ENCODE measurements at places on chromosomes 13 and 19.
A peak's percentile ranks its signal among the peaks of the same experiment; 100 is the strongest.

DNA sequence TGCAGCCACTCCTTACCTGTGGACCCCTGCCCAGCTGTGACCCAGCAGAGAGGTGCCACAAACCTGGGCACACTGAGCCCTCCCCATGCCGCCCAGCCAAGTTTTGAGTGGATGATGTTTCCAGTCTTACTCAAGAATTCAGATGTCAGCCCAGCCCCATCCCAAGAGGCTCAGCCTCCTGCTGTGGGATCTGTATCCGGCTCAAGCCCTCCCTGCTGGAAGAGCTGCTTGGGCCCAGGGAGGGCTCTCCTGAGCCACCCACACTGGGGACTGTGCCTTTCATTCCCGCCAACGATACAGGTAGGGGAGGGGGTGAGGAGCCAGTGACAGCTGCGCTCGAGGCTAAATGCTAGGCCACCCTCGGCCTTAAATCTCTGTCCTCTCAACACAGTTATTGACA is 5.9 kb upstream of the SLC7A9 start:
- no peak for DNase-seq

GRCh38 chr19:1609680-1610474 is 4.6 kb upstream of the UQCR11 start:
- DNase-seq = no peak

GRCh38 chr19:20776083-20777076 is at the start of gene ZNF66:
TSS of gene ZNF66 (plus strand) at chr19:20776304. CDS start at chr19:20776448, 144 bp downstream.
- peak; percentile 97 for DNase-seq

- no peak for DNase-seq
These were observed 13.7 kb upstream of the ZNF888 start for GRCh38 chr19:52936954-52937325.

- no peak for DNase-seq
These were observed 129.1 kb downstream of the TM9SF2 start for GRCh38 chr13:99630269-99630898.

- no peak for DNase-seq
These were observed 163.6 kb upstream of the ZNF536 start for GRCh38 chr19:30208436-30209060.

DNA sequence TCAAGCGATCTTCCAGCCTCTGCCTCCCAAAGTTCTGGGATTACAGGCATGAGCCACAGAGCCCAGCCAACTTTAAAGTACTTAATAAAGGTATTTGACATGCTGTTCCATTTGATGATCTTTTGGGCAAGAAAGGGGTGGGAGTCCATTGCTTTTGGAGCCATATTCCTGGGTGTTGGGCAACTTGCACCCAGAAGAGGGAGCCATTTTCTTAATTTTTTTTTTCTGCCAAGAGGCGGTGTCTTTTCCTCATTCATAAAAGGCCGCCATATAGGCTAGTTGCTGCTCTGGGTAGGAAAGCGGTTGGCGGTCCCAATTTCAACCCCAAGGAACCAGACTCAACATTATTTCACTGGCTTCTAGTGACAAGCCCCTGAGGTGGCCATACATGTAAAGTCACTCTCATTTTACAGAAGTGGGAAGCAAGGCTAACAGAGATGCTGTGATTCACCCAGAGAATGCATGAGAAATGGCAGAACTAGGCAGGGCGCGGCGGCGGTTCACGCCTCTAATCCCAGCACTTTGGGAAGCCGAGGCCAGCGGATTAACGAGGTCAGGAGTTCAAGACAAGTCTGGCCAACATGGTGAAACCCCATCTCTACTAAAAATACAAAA is 139.6 kb downstream of the CACNA1A start:
- DNase-seq = no peak

- DNase-seq = no peak
These were observed 5.6 kb upstream of the SIGLEC14 start for GRCh38 chr19:51652266-51652665.

DNA sequence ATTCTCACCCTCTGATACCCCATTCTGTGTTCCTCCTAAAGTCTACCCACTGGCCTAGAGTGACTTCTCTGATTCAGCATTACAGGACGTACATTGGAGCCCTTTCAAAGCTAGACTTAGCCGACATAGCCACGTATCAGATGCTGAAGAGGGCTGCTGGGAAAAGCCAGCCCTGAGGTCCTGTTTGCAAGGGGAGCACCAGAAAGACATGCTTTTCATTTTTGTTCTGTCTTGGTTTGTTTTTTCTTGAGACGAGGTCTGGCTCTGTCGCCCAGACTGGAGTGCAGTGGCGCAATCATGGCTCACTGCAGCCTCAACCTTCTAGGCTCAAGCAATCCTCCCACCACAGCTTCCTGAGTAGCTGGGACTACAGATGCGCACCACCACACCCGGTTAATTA is 6.3 kb upstream of the ZSWIM4 start:
- DNase-seq = no peak

- no peak for DNase-seq
These were observed 16.0 kb upstream of the SLC7A10 start for GRCh38 chr19:33241530-33242101.

GRCh38 chr13:110886870-110887596 is 27.8 kb downstream of the ANKRD10 start:
- DNase-seq = no peak
